ENCODE measurements at places on chromosomes 12 and 14. TPM values are rescaled to one million over a fixed set of nuclear protein-coding genes. Genes with fewer than 3 reads are reported as not detected.

Gene MANSC1
- total RNA-seq, result 16.6 TPM

Gene BDKRB1
- total RNA-seq, result not detected

Gene SALL2
- 36.9 TPM for total RNA-seq

Gene SERPINA3
- 3.0 TPM for total RNA-seq

Gene IGF1
- 22.9 TPM for total RNA-seq

Gene MLH3
- total RNA-seq, result 51.2 TPM

Gene PROX2
- not detected for total RNA-seq

Gene GPR65
- 2.0 TPM for total RNA-seq

Gene NUP37
- total RNA-seq, result 27.2 TPM

Gene TCL1B
- not detected for total RNA-seq

Gene CLEC6A
- not detected for total RNA-seq

Gene ABCD2
- 21.2 TPM for total RNA-seq

Gene WDR20
- 20.4 TPM for total RNA-seq

Gene PCED1B
- total RNA-seq, result 1.2 TPM

Gene E2F7
- total RNA-seq, result 3.7 TPM

Gene TAPBPL
- 7.6 TPM for total RNA-seq

Gene DCN
- 1,076 TPM for total RNA-seq

Gene C12orf50
- total RNA-seq, result not detected

Gene KLRK1
- total RNA-seq, result 10.1 TPM

Gene RILPL2
- 2.9 TPM for total RNA-seq

Measured in spinal cord (tissue), 10 donors.